ENCODE measurements at places on chromosomes 4 and X. TPM values are rescaled to one million over a fixed set of nuclear protein-coding genes. Genes with fewer than 3 reads are reported as not detected.
A peak's percentile ranks its signal among the peaks of the same experiment; 100 is the strongest.

The NPY2R gene
- not detected for total RNA-seq

GRCh38 chrX:64169988-64170387 lies 35.5 kb downstream of the AMER1 start:
- no peak overlapping the region for H3K27ac ChIP-seq
- no peak overlapping the region for H3K4me3 ChIP-seq
- no peaks in the 10 kb centered on the region for H3K4me1 ChIP-seq

GRCh38 chr4:38630519-38630918 lies 33.5 kb upstream of the KLF3 start:
- H3K36me3 ChIP-seq, result no peaks in the 10 kb centered on the region
- no peaks in the 10 kb centered on the region for H3K4me1 ChIP-seq
- H3K27ac ChIP-seq, result no peak overlapping the region
- H3K27me3 ChIP-seq, result no peaks in the 10 kb centered on the region
- no peak for DNase-seq

DNA sequence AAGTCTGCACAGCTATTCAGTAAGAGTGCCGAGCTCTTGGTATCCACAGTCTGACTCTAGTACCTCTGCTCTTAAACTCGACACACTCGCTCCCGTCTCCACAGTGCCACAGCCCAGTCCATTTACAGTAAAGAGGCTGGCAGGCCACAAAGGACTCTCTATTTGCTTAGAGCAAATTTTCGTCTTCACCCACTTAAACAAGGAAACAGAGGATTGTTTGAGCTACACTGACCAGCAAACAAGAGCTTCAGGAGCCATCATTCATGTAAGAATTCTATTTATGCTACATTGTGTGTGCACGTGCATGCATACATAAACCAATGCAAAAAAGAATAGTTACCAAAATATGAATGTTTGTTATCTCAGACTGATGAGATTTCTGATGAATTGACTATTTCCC lies 290.2 kb downstream of the USP46 start:
- H3K27ac ChIP-seq, result no peak overlapping the region
- DNase-seq, result no peak
- H3K27me3 ChIP-seq, result no peaks in the 10 kb centered on the region
- H3K36me3 ChIP-seq, result no peaks in the 10 kb centered on the region
- H3K4me3 ChIP-seq, result no peak overlapping the region

The CYLC1 gene
- total RNA-seq, result not detected

The SOD3 gene
- total RNA-seq, result 3.8 TPM

- H3K27ac ChIP-seq, result no peak overlapping the region
- no peaks in the 10 kb centered on the region for H3K4me1 ChIP-seq
- no peak overlapping the region for H3K4me3 ChIP-seq
These were observed 8.1 kb downstream of the ARHGAP36 start for GRCh38 chrX:131066237-131066636.

DNA sequence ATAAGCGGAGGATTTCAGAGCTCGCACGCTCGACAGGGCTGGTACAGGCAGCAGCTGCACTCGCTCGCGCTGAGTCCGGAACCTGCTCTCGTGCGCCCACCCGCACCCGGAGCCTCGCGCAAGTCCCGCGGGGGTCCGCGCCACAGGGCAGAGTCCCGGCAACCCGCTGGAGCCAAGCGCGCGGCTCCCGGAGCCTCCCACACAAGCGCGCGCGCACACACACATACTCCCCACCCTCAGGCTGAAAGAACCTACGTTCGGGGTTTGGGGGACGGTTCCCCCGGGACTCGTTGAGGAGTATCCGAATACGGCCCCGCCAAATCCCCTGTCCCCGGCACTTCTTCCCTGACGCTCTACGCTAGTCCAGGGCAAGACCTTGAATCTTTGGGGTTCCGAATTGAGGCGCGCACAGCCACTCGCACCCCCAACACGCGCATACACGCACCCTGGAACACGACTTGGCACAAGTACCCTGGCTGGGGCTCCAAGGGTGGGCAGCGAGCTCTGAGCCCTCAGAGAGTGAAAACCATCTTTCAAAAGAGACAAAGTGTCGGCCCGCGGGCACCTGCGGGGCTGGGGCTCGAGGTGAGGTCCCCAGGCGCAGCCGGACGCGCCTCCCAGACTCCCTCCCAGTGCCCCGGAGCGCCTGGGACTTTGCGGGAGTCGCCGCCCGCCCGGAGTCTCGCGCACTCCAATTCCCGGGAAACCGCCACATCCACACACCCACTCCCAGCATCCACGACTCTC lies 952 bp downstream of the ANOS1 start:
- peak overlapping the region; percentile 46 for H3K4me3 ChIP-seq
- no peaks in the 10 kb centered on the region for H3K27me3 ChIP-seq
- H3K4me1 ChIP-seq, result no peaks in the 10 kb centered on the region
- no peak for DNase-seq
- H3K36me3 ChIP-seq, result no peaks in the 10 kb centered on the region

- H3K27me3 ChIP-seq, result no peaks in the 10 kb centered on the region
- H3K36me3 ChIP-seq, result no peaks in the 10 kb centered on the region
- no peak overlapping the region for H3K27ac ChIP-seq
- DNase-seq, result no peak
- no peaks in the 10 kb centered on the region for H3K4me1 ChIP-seq
These were observed 17.8 kb downstream of the SEPSECS start for GRCh38 chr4:25142468-25142867.
